ENCODE measurements at places on chromosomes 6 and 20. TPM values are rescaled to one million over a fixed set of nuclear protein-coding genes. Genes with fewer than 3 reads are reported as not detected.

The ENPP3 gene
- 0.35 TPM for polyA plus RNA-seq

The MEP1A gene
- 0.09 TPM for polyA plus RNA-seq

The MCHR2 gene
- polyA plus RNA-seq, result not detected

The IPCEF1 gene
- polyA plus RNA-seq, result 2.2 TPM

The ISM1 gene
- 1.6 TPM for polyA plus RNA-seq

The MCCD1 gene
- polyA plus RNA-seq, result not detected

The FAM229B gene
- polyA plus RNA-seq, result 7.8 TPM

The PPP1R18 gene
- 153 TPM for polyA plus RNA-seq

The CNR1 gene
- polyA plus RNA-seq, result 5.1 TPM

The SGK2 gene
- 0.54 TPM for polyA plus RNA-seq

The CST9 gene
- not detected for polyA plus RNA-seq

Measured in spleen (tissue), 13 donors.